ENCODE measurements at places on chromosomes 16 and 17.

DNA sequence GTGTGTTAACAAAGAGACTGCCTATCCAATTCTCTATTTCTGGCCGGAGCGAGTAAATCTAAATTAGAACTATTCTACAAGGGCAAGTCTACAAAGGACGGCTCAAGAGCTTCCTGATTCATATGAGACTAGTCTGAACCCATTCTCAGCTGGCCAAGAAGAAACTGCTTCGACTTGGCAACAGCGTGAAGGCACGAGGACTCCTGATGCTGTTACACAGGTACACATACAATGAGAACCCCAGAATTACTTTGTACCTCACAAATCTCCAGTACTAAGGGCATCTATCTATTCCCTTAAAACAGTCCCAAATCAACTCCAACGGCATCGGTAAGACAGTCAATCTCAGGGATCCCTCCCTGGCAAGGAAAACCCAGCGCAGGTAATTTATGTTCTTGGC lies 1.5 kb downstream of the CRK start:
- peak; percentile 34 for DNase-seq

DNA sequence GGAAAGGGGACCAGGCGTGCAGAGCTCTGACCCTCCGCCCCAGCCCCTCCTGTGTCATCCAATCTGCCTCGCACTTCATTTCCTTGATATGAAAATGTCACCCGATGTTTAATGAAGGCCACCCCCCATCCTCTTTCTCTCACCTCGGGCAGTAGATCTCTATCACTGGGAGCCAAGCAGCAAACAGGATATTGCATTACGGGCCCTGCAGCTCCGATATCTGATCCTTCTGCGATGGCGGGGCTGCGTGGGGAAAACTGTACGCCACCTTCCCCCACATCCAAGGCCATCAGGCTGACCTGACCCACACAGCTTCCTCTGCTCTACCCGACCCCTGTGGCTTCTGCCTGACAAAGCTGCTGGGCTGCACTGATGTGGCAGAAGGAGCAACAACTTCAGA lies 74.9 kb downstream of the DYNLRB2 start:
- no peak for DNase-seq

- DNase-seq: no peak
Measured at GRCh38 chr16:20042848-20043247, 30.8 kb downstream of the GPR139 start.

DNA sequence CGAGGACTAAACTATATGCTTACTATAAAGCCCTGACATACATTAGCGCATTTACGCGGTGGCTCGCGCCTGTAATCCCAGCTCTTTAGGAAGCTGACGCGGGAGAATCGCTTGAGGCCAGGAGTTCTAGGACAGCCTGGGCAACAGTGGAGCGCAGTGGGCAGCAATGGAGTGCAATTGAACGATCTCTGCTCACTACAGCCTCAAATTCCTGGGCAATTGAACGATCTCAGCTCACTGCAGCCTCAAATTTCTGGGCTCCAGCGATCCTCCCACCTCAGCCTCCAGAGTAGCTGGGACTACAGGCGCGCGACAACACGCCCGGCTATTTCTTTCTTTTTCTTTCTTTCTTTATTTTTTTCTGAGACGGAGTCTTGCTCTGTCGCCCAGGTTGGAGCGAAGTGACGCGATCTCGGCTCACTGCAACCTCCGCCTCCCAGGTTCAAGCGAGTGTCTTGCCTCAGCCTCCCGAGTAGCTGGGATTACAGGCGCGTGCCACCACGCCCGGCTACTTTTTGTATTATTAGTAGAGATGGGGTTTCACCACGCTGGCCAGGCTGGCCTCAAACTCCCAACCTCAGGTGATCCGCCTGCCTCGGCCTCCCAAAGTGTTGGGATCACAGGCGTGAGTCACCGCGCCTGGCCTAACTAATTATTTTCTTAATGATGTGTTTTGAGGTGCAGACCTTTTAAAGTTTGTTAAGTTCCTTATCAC lies 506 bp upstream of the COG7 start:
- no peak for DNase-seq

DNA sequence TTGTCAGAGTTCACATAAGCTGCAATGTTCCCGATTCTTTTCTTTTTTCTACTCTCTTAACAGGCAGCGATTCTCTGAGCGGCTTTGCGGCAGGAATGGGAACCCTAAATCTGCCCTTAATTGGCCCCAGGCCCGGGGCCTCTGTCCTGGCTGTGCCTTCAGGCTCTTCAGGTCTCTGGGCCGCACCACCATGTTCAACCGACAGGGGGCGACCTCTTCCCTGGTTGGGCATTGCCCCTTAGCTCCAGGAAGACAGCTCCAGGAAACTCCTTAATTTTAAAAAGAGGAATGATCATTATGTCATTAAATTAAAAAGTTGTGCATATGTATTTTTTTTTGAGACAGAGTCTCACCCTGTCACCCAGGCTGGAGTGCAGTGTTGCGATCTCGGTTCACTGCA lies 20.3 kb downstream of the CACNG5 start:
- DNase-seq: no peak

- no peak for DNase-seq
Measured at GRCh38 chr16:49855822-49856671, at the start of gene ZNF423. Gene ZNF423 (minus strand): TSS chr16:49856112. CDS start chr16:49855774, 338 bp downstream.

- peak; percentile 80 for DNase-seq
Measured at GRCh38 chr17:4903051-4903818, at the start of gene CHRNE. Gene CHRNE (minus strand): TSS chr17:4903098. CDS start chr17:4903063, 35 bp downstream.

- no peak for DNase-seq
Measured at GRCh38 chr17:50352693-50353599, 7.0 kb downstream of the XYLT2 start.

DNA sequence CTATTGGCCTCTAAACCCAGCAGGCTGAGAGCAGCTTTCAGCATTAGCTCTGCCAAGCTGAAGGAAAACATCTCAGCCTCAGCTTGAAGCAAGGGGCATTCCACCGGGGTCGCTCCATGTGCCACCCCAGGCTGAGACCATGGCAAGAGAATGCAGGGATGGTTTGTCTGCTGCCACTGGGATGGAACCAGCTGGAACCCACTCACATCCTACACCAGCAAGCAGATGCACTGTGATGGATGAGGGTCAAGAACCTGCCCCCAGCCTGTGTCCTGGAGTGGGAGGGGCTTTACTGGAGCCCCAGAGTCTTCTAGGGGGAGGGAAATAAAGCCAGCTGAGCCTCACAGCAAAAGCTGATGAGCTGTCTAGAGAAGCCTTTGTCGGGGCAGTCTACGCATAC lies 51.9 kb downstream of the C16orf95 start:
- DNase-seq: no peak

GRCh38 chr16:28839899-28840298 lies 6.2 kb downstream of the TUFM start:
- DNase-seq: no peak

DNA sequence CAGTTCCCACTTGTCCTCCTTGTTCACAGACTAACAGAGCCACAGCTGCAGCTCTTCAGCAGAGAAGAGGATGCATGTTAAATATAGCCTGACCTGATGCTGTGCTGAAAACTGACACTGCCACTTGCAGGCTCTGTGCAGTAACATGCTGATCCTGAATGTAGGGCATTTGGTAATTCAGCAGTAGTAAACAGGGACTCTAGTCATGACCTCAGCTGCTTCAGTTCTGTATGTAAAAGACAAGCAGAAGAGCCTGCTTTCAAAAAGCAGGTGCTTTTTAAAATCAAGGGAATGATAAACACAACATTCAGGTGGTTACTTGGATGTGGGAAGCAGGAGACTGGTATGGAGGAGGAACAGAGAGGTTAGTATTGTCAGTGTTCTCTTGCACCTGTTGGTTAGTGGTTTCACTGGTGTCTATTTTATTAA lies 33.8 kb downstream of the ESRP2 start:
- peak; percentile 6 for DNase-seq

GRCh38 chr16:57020651-57021050 lies 31.3 kb downstream of the NLRC5 start:
- DNase-seq: no peak

GRCh38 chr17:64200080-64201032 lies 62.7 kb downstream of the TEX2 start:
- DNase-seq: peak; percentile 51
